ENCODE measurements at places on chromosomes 3 and 15.

DNA sequence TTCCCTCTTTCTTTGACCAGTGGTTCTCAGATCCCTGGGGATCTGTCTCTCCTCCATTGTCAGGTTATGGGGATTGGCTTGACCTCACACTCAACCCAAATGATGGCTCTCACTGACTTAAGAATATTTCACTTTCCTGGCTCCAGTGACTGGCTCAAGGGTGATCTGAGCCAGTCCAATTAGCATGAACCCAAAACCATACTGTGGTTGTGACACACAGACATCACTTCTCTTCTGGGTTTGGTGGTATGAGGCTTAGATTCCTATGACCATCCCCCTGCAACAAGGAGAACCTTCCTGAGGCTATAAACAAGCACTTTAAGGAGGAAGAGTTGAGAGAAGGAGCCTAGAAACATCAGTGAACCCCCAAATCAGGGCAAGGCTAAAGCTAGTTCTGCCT lies 85.8 kb downstream of the KCNAB1 start:
- DNase-seq: no peak

DNA sequence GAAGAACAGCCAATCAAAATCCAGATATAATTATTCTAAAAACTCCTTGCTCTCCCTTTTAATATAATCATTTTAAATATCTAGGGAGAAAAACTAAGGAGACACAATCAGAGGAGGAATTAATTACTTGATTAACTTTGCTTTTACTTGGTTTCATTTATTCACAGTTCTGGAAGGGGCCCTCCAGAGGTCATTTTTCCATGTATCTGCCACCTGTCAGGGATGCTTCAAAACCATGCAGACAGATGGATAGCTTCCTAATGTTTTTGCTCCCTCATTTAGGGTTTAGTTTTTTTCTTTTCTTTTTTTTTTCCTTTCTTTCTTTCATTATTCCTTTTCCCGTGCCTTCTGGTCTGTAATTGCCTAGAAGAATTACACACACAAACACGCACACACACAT lies 438.1 kb upstream of the ARPP21 start:
- no peak for DNase-seq

GRCh38 chr15:28959326-28959725 lies 73.6 kb downstream of the APBA2 start:
- no peak for DNase-seq

- no peak for DNase-seq
Observed at GRCh38 chr3:137078040-137078439, 120.3 kb downstream of the IL20RB start.

DNA sequence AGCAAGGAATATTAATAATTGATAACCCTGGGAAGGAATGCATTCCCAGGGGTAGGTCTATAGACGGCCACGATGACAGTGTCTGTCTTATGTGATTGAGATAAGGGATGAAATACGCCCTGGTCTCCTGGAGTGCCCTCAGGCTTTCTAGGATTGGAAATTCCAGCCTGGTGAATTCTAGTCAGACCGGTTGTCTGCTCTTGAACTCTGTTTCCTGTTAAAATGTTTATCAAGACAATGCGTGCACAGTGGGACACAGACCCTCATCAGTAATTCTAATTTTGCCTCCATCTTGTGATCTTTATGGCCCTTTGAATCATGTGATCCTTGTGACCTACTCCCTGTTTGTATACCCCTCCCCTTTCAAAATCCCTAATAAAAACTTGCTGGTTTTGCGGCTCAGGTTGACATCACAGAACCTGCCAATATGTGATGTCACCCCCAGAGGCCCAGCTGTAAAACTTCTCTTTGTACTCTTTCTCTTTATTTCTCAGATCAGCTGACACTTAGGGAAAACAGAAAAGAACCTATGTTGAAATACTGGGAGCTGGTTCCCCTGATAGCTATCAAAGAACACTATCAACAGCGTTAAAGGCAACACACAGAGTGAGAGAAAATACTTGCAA lies 183.3 kb downstream of the PDE8A start:
- DNase-seq: no peak

GRCh38 chr3:172461530-172462138 lies 13.4 kb upstream of the GHSR start:
- DNase-seq: no peak

DNA sequence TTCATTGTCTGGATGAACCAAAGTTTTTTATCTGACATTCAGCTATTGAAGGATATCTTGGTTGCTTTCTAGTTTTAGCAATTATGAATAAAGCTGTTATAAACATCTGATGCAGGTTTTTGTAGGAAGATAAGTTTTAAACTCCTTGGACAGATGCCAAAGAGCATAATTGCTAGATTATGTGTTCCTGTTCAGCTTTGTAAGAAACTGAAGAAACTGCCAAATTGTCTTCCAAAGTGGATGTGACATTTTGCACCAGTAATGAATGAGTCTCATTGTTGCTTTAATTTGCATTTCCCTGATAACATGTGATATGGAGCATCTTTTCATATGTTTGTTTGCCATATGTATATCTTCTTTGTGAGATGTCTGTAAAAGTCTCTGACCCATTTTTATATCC lies 239.9 kb upstream of the TTC14 start:
- no peak for DNase-seq

- no peak for DNase-seq
Observed at GRCh38 chr15:69463182-69463756, 10.7 kb downstream of the RPLP1 start.

- DNase-seq: no peak
Observed at GRCh38 chr3:54146506-54147239, 24.3 kb downstream of the CACNA2D3 start.

DNA sequence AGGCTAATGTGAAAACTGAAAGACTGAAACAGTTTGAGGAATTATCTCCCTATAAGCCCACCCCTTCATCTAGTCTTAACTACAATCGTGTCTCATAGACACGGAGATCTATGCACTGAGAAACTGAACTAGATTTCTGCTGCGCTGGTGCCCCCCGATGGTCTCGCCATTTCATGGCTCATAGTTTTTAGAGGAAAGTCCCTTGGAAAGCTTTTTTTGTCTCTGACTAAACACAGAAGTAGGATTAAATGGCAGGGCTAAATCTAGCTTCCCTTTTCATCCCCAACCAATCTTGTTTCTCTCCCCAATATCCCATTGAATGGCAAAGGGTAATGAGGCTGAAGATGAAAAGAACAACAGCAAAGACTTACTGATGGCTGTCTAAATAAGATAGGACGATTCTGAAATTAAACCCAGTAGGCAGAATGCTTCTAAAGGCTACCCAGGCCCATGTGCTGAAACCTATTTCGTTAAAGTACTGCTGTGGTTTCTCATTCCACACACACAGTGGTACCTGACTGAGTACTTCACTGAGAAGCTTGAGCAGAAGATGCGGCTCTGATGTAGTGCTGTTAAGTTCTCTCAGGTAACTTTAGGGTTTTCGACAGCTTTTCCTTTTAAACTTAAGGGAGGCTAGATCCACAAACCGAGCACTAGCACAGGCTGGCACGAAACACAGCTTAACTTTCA lies 142.7 kb downstream of the GADL1 start:
- DNase-seq: peak; percentile 38

DNA sequence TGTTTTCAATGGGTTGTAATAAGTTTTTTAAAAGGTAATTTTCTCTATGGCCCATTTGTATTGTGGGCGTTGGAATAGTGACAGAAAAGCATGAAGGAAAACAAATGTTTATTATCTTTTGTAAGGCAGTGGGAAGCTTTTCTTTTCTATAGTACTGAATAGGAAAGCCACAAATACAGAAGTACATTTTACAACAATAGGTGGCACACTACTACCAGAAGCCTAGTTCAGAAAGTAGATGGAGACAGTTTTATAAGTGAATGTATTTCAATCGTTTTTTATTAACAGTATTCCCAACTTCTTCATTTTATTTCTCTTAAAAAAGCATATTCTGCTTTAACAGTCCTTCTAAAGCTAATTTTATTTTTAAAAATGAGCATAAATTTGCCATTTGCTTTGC lies 296.7 kb downstream of the PTPRG start:
- DNase-seq: no peak

DNA sequence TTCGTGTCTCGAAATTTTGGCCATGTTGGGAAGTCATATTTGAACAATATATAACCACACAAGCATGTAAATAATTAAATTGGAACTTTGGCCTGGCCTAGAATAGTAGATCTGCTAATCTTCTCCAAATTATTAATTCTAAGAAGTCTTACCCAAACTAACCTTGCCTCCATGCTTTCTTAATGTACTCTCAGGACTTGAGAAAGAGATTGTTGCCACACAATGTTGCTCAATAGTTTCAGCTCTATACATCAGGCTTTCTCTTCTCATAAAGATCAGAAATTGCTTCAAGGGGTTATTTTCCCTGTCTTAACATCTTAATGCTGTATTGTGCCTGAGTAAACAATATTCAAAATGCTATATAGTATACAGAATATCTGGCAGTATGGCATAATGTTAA lies 202.7 kb upstream of the LRIG1 start:
- no peak for DNase-seq

DNA sequence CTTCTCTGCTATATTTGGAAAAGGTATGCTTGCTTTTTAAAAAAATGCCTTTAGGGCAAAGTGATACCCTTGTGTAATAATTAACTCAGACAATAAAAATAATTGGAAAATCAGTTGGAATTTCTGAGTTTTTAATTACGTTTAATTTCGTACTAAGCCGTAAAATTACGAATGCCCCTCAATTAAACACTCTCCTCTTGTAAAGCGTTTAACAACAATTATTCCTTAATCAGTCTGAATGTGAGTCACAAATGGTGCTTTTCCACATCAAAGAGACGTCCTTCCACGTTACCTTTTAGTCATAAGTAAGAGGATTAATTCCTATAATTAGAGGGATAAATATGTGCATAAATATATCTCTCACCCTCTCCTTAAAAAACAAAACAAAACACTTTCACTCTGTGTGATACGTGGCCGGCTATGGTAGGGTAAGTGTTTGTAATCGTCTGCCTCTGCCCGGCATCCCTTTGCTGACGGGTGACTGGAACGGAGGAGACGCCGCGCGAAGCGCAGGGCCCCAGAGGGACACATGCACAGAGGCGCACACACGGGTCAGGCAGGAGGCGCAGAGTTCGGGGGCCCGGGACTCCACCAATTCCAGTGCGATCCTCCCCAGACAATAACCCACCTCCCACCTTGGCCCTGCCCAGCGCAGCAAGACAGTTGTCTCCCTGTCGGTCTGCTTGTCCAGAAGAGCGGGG lies 9.7 kb upstream of the MEIS2 start:
- DNase-seq: no peak

GRCh38 chr3:50320853-50321335 lies 1.7 kb downstream of the HYAL2 start:
- DNase-seq: no peak

DNA sequence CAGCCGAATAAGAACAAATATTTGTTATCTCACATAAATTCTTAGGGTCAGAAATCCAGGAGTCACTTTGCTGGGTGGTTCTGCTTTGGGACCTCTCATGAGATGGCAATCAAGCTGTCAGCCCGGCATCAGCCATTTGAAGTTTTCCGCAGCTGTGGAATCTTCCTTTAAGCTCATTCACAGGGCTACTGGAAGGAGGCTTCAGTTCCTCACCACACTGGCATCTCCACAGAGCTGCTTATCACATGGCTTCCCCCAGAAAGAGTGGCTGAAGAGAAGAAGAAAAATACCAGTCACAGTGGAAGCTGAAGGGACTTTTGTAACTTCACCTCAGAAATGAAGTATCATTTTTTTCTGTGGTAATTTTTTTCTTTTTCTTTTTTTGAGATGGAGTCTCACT lies 267.7 kb downstream of the CHL1 start:
- DNase-seq: no peak

All from activated CD8-positive, alpha-beta memory T cell treated with anti-CD3 and anti-CD28 coated beads for 4 hours (primary cell).